ENCODE measurements at places on chromosomes 12 and 14.
A peak's percentile ranks its signal among the peaks of the same experiment; 100 is the strongest.

GRCh38 chr12:11859705-11860425 is 210.4 kb downstream of the ETV6 start:
- DNase-seq, result no peak

DNA sequence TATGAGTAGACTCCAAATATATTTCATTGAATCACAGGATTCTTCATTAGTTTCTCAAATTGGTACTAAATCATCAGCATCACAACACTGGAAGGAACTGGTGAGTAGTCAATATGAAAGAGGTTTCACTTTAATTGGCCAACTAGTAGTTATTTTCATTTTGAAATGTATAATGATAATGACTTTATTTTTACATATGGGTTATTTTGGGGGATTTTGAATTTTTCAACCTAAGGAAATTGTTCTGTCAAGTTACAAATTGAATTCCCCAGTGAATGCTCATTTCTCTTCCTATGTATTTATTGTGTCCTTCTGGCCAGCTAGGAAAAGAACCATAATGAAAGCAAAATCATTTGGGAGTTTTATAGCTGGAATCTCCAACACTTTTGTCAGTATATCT is 174.2 kb upstream of the ATP2B1 start:
- no peak for DNase-seq

DNA sequence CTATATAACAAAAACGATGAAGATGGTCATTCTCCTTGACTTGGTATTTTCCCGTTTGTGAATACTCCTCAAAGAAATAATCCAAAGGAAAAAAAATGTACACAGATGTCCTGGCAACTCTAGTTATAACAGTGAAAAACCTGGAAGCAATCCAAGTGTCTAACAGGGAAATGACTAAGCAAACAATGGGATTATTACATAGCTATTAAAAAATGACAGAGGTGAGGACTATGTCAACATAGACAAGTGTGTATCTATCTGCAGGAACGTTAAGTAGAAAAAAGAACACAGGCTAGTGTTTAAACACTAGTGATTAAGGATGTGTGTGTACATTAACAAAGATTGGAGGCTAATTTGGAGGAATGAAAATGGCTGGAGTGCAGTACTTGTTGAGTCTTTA is 5.9 kb upstream of the APOLD1 start:
- DNase-seq, result no peak

- DNase-seq, result no peak
Measured at GRCh38 chr12:30517320-30517719, 178.3 kb downstream of the IPO8 start.

- no peak for DNase-seq
Measured at GRCh38 chr12:115835445-115835844, 442.0 kb downstream of the MED13L start.

GRCh38 chr12:12451098-12451497 is 94.2 kb downstream of the BORCS5 start:
- no peak for DNase-seq

DNA sequence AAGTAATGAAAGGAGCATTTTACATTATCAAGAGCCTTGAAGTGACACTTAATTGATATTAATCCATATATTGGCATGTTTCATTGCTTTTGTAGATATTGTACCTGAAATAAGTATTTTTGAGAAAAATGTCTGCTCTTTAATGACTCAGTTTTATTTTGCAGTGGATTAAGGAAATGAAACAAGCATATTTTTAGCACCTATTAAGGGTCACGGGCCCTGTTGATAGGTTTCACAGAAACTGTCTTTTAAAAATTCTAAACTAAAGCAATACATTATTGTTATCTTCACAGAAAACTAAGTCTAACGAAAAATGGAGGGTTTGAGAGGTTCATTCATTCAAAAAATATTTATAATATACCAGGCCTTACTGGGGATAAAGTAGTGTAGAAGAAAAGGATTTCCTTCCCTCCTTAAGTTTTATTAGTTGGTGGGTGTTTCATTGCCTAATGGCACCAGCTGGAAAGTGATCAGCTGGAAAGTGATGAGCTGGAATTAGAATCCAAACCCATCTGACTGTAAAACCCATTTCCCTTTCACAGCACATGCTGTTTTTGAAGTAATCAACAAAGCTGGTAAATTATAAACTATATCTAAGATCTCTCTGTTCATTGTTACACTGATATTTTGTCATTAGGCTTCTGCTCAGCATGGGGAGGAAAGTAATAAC is 54.2 kb downstream of the PTPRQ start:
- no peak for DNase-seq

GRCh38 chr12:128592220-128592744 is 231.5 kb downstream of the SLC15A4 start:
- no peak for DNase-seq

- DNase-seq, result no peak
Measured at GRCh38 chr12:54463034-54463433, 10.4 kb downstream of the GTSF1 start.

- no peak for DNase-seq
Measured at GRCh38 chr14:20512177-20512905, 7.0 kb downstream of the RNASE10 start.

GRCh38 chr12:88698471-88698870 is 118.2 kb upstream of the KITLG start:
- no peak for DNase-seq

DNA sequence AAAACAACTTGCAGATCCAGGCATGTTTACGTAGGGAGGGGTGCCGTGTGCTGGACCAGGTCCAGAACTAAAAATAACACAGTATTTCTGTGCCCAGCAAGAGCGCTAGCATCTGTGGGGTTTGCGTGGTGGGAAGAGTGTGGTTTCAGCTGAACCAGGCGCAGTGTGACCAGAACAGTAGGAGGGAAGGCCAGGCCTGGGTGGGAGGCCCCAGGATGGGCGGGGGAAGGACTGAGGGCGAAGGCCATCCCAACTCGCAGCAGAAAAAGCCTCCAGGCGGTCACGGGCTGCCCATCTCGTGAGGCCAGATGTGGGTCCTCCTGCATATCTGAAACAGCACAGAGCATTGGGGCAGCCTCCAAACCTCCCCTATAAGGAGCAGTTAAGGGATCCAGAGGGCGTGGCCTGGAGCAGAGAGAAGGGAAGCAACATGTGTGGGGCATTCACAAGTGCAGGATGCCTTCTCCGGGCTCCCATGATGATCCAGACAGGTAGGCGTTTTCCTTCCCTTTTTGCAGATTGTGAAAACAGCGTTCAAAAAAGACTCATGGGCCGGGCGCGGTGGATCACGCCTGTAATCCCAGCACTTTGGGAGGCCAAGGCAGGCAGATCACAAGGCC is 17.8 kb upstream of the CD9 start:
- DNase-seq, result no peak

- no peak for DNase-seq
Measured at GRCh38 chr12:17214929-17215328, 609.0 kb upstream of the LMO3 start.

DNA sequence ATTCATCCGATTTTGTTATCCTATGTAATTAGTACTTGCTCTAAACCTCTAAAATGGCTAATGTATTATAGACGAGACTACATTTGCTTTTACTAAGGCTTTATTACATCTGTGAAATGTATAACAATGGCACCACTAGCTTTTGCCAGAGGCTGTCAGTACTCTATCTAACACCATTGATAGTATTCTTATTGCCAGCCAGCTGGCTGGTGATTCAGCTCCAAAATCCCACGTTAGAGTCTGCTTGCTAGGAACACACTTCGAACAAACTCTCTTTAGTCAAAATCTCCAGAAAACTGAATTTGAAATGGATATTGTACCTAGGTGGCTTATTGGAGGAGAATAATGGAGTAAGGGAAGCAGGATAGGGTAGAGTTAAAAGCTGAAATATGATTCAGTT is 839.2 kb downstream of the SLC6A15 start:
- no peak for DNase-seq

DNA sequence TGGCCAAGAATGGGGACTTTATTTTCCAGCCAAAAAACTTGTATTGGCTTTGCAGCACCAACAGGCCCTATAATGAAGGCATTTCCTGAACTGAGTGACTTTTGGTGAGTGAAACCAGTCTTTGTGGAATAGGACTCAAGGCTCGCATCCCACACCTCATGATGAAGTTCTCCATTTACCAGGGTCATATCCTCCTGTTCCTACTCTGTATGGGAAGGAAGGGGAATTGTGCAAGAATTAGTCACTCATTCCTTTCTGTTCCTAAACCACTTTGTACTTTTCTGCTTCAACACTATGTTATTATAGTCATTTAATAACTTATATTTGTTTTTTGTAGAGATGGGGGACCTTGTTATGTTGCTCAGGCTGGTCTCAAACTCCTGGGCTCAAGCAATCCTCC is 2.3 kb upstream of the SPATS2 start:
- no peak for DNase-seq

DNA sequence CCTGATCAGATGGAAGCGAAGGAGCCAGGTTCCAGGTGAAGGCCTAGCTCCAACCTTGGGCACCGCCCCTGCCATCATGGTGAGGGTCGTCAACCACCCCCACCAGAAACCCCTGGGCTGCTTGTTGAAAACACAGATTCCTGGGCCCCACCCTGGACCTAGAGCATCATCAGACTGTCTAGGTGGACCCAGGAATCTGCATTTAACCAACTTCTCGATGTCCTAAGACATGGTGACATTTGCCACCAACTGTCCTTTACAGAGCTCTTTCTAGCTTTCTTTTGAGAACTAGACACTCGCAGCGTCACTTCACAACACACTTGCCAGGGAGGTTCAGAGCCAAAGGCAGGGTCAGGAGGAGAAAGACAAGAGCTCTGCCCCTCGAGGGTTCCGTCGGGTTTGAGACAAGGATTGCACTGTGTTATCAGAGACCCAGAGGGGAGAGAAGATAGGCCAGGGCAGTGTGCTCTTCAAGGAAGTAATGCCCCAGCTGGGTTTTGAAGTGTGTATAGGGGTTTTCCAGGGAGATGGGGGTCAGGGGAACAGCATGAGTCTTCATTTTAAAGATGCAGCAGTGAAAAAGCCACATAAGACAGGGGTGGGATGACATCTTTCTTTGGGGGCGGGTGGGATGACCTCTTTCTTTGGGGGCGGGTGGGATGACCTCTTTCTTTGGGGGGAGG is 24.6 kb downstream of the RFLNA start:
- no peak for DNase-seq

DNA sequence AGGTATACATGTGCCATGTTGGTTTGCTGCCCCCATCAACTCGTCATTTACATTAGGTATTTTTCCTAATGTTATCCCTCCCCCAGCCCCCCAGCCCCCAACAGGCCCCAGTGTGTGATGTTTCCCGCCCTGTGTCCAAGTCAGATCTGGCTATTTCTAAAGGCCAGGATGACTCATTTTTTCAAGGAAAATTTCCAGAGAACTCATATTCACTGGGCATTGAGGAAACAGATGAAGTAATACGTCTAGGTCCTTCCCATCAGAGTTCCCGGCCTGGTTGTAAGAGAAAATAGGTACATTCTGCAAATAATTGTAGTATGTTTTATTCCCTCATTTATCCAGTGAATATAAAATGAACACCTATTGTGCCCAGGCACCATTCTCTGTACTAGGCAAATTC is 345.2 kb downstream of the BCL11B start:
- DNase-seq, result no peak

- DNase-seq, result no peak
Measured at GRCh38 chr12:111451649-111452129, 46.0 kb downstream of the SH2B3 start.

GRCh38 chr12:110791589-110791988 is 48.9 kb upstream of the PPP1CC start:
- no peak for DNase-seq

DNA sequence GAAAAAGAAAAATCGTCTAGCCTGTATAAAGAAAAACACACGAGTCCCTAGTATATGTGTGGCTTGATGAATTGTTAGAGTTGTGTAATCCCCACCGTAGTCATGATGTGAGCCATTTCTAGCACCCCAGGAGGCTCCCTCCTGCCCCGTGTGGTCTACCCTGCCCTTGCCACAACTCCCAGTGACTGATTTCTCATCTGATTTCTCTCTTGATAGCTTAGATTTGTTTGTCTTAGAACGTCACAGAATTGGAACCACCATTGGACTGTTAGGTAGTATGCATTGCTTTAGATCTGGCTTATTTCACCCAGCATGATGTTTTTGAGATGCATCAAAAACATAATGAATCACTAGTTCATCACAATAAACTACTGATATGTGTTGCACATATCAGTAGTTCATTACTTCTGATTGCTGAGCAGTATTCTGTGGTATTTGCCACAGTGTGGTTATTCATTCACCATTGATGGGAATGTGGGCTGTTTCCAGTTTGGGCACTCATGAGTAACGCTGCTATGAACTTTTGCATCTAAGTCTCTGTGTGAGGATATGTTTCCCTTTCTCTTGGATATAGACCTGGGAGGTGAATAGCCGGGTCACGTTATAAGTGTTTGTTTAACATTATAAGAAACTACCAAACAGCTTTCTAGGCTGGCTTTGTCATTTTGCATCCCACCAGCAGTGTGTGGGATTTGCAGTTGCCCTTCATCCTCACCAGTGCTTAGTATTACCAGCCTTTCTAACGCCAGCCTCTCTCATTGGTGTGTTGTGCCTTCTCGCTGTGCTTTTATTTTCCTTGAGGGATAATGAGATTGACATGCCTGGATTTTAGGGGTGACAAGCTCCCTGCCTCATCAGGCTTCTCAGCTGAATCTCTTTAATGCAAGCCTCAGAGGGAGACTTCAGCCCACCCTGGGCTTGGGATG is 31.9 kb upstream of the NCOR2 start:
- no peak for DNase-seq

DNA sequence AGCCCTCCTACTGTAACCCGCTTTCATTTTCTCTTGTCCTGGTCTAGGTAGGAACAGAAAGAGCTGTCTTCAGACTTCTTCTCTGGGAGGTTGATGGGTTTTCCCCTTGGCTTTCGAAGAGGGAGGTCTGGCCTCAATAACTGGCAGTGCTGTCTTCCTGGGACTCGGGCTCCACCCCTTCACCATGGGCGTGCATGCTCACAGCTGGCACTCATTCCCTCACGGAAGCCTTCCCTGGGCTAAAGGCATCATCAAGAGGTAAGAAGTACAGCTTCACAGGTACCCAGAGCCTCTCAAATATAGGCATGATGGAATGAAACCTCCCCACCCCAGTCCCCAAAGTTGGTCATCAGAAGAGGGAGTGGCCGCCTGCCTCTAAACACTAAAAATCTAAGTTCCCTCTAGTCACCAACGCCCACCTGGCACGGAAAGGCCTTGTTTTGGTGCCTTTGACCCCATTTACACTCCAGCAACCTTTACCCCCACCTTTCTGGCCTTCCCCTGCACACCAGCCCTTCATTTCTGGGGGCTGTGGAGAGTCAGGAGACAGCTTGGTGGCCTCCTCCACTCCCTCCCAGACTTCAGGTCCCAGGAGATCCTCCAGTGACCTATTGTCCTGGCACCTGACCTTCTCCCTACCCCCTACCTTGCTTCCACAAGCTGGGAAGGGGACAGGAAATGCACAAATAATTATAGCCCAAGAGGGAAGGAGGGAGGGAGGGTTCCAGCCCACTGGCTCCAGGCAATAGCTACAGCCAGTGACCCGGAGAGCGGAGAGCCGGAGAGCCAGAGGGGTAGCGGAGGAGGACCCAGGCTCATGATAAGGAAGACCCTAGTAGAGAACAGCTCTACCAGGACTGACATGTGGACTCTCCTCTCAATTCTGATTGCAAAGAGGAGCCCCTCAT is 2.8 kb downstream of the RAPGEF3 start:
- peak; percentile 73 for DNase-seq
